NCI-H524 treated with DMSO at 0.1 percent for 48 hours (cell line): ENCODE measurements at places on chromosomes 3 and 15.
A peak's percentile ranks its signal among the peaks of the same experiment; 100 is the strongest.

- DNase-seq = no peak
Measured at GRCh38 chr3:59425371-59425770, 375.5 kb upstream of the CFAP20DC start.

GRCh38 chr15:29044503-29044901 lies 158.7 kb downstream of the APBA2 start:
- no peak for DNase-seq

DNA sequence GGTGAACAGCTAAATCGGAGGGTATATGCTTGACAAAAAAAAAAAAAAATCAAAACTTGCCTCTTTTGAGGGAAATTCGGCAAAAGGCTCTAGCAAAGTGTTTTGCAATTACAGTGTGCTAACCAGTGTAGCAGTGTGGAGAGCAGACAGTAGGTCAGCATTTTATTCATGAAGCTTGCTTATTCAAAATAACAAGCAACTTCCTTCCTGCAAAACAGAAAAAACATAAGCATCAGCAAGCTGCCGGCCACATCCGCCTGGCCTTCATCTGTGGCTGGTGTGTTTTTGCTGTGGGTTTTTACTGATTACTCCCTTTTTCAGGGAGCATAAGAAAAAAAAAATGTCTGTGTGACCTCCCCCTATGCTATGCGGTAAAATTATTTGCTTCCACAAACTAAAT lies 434.1 kb downstream of the OCA2 start:
- no peak for DNase-seq

DNA sequence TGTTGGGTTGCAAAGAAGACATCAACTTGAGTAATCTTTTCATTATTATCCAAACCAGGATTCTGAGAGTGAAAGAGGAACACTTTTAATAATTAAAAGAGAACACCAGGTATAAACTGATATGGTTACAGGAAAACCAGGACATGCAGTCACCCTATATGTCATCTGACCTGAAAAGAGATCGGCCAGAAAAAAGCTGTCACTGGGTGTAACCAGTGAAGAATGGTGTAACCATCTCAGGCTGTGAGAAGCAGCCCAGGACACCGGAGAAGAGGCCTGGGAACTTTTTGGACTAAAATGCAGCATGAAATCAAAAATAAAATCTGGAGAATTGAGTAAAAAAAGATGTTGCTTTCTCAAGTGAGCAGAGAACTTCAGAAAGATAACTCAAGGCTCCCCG lies 10.1 kb upstream of the CCDC80 start:
- DNase-seq = no peak

DNA sequence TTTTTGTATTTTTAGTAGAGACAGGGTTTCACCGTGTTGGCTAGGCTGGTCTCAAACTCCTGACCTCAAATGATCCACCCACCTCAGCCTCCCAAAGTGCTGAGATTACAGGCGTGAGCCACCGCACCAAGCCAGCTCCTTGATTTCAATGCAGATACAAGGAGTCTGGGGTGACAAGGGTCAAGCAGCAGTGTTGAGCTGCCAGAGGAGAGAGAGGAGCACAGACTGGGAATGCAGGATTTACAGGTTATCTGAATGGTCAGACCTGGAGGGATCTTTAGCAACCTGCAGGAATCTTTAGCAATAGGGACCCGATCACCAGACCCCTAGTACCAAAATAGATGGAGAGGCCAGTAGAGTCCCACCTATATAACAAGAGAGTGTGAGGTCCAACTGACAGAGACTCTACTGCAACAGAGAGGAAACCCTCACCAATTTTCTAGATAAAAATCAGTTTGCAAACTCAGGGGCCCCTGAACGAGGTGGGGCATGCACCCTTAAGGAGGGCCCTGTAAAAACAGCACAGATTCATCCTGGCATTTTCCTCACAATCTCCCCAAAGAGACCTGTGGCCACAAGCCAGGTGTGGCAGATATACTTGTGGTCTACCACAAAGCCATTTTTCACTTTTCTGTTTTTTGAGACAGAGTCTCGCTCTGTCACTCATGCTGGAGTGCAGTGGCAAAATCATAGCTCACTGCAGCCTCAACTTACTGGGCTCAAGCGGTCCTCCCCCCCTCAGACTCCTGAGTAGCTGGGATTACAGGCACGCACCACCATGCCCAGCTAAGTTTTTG lies 10.7 kb upstream of the SHISA5 start:
- DNase-seq = no peak

DNA sequence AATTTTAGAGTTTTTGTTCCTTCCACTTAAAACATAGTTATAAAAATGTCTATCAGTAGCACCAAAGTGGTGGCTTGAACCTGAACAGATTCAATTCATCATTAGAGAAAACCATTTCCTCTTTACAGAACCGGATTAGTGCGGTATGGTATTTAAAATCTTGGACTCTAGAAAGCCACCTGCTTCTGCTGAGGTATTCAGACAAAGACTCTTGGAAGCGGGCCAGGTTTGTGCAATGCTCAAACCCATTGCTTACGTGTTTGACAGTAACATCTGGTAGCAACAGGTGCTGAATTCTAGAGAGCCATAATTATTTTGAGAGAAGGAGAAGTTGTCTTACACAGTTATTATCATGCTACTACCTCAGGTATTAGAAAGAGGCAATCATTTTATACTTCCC lies 290.5 kb downstream of the NAALADL2 start:
- DNase-seq = peak; percentile 99

- DNase-seq = no peak
Measured at GRCh38 chr3:77254967-77255831, 215.3 kb downstream of the ROBO2 start.

- DNase-seq = peak; percentile 13
Measured at GRCh38 chr15:29674661-29675533, 147.4 kb downstream of the TJP1 start.

DNA sequence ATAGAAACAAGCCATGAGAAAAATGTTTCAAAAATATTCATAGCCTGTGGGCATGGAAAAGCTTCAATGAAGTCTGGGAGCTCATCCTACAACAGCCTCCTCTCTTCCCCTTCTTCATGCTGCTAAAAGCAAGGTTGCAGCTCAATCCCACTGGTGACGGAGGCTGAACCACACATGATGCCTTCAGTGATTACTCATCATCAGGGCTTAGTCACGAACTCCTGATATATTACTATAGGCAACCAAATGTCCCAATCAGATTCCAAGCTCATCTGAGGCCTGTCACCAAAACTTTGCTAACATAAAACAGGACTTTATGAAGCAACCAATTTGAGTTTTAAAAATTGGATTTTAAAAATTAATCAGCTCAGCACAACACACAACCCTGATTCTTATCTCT lies 24.0 kb upstream of the SLC24A5 start:
- no peak for DNase-seq

GRCh38 chr3:7062714-7063113 lies 201.8 kb downstream of the GRM7 start:
- DNase-seq = no peak

DNA sequence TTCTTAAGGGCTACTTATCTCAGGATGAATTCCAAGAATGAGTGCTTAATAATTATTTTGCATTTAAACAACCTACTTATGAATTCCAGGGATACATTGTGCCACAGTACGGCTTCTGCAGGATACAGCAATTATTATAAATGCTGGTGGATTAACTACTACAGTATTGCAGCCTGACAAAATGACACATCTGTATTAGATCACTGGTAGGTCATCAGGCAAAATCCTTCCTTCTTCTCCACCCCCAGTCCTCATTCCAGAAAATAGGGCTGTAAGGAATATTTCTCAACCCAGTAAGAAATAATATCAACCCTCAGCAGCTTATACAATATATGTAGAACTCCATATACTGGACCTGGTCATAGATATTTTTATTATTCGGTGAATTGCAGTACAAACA lies 79.3 kb upstream of the RORA start:
- no peak for DNase-seq

GRCh38 chr3:33791477-33792166 lies 6.8 kb upstream of the PDCD6IP start:
- no peak for DNase-seq

DNA sequence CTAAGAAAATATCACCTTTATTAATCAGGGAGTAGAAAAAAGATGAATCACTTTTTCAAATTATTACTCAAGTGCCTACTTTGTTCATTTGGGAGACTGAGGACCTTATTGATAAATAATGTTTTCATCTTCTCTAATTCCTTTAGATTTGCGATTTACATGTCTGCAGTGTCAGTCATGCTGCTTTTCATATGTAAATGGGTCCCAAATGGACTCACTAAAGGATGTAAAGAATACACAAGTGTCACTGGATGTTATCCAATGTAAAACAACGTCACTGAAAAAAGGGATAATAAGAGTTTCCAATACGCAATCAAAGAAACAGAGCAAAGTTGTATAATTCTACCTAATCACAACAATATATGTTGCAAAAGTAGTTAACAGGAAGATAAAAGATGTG lies 84.9 kb downstream of the TFDP2 start:
- no peak for DNase-seq

GRCh38 chr3:20125897-20126296 lies 60.1 kb downstream of the SGO1 start:
- DNase-seq = no peak

DNA sequence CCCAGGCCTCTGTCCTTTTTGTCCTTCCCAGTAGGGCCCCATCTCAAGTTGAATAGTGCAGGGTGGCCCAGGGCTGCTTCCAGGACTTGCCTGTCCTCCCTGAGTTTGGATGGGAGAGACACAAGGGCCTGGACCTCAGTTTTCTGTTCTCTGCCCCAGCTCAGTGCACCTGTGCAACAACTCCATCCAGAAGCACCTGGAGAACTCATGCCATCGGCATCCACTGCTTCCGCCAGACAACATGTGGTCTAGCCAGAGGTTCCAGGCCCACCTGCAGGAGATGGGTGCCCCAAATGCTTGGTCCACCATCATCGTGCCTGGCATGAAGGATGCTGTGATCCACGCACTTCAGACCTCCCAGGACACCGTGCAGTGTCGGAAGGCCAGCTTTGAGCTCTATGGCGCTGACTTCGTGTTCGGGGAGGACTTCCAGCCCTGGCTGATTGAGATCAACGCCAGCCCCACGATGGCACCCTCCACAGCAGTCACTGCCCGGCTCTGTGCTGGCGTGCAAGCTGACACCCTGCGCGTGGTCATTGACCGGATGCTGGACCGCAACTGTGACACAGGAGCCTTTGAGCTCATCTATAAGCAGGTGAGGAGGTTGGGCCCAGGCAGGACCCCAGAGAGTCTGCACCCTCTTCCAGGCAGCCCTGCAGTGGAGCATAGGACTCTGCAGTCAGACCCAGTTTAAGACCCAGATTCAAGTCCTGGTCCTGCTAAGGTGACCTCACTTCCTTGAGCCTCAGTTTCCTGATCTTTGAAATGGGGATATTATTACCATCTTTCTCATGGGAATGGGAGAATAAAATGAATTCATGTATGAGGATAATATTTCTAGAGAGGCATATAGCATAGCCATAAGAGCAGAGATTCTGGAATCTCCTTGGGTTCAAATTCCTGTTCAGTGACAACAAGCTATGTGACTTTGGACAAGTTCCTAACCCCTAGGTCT lies 14.7 kb downstream of the RPUSD3 start:
- DNase-seq = no peak

DNA sequence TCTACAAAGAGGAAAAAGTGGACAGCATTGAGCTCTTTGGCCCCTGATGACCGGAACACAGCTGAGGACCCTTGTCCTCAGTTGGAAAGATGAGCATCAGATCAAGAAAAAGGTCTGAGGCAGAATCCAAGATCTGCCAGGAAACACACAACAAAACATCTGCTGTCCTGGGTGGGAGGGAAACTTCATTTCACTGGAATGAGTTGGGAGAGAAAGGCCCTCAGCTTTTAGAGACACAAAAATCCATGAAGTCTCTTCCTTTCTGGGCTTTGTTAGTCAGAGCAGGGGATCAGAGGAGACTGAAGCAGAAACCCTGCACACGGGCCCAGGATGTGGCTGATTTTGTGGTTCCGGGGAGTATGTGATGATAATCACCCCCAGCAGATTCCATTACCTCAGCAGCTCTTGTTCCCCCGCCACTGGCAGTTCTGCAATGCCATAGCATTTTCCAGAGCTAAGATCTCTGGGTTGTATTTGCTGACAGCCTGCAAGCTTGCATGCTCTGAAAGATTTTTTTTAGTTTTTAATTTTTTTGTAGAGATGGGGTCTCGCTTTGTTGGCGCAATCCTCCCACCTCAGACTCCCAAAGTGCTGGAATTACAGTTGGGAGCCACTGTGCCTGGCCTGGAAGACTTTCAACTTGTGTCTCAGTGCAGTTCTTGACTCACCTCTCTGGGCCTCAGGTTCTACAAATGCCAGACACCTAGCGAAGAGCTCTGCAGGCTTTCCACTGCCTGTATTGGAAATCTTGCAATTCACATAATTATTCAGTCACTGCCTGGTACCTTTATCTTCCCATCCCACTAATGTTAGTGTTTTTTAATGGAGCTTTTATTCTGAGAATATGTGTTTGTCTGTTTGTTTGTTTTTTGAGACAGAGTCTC lies 5.8 kb upstream of the TATDN2 start:
- no peak for DNase-seq

DNA sequence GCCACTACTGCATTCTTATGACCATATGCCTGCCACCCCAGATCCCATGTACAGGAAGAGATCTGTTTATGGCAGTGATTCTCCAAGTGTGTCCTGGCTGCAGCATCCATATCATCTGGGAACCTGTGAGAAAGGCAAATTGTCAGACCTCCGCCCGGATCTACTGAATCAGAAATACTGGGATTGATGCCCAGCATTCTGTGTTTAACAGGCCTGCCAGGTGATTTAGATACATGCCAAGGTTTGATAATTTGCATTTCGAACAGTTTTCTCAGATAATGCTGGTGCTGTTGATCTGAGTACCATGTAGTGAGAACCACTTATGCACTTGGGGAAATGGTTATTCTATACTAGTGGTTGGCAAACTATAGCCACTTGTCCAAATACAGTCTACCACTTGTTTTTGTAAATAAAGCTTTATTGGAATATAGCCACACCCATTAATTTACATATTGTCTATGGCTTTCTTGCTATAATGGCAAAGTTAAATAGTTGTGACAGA lies 165.4 kb downstream of the SSR3 start:
- DNase-seq = no peak

DNA sequence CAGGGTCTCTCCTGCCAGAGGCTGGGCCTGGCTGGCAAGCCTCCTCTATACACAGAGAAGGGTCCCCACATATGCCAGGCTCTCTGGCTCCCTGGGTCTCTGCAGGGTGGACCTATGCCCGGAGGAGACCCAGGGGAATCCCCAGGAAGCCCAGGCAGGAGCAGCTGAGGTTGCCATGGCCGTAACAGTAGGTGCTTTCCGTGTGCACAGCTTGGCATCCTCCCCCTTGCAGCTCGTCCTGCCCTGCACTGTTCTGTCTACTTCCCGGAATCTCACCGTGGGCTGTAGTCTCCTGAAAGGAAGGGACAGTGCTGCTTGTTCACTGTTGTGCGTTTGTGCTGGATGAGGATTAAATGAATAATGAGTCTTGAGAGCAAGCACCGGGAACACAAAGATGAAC lies 47.8 kb downstream of the DAPK2 start:
- no peak for DNase-seq

- no peak for DNase-seq
Measured at GRCh38 chr3:85081191-85081906, 122.6 kb downstream of the CADM2 start.

DNA sequence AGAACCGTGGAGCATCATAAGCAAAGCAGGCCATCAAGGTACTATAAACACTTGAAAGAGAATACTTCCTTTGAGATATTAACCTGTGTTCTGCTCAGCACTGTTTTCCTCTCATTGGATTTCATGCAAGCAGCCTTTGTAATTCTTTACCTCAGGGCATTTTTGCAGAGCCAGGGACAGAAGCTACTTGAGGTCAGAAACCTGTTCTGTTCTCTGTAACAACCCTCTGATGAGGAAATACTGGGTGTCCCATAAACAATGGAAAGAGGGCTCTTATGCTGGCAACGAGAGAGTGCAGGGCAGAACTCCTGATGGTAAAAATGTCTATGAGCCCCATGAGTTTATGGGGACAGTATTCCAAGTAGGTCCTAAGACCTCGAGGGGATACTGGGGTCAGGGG lies 66.0 kb downstream of the DCLK3 start:
- DNase-seq = no peak
